ENCODE measurements at places on chromosomes 7 and 10.

DNA sequence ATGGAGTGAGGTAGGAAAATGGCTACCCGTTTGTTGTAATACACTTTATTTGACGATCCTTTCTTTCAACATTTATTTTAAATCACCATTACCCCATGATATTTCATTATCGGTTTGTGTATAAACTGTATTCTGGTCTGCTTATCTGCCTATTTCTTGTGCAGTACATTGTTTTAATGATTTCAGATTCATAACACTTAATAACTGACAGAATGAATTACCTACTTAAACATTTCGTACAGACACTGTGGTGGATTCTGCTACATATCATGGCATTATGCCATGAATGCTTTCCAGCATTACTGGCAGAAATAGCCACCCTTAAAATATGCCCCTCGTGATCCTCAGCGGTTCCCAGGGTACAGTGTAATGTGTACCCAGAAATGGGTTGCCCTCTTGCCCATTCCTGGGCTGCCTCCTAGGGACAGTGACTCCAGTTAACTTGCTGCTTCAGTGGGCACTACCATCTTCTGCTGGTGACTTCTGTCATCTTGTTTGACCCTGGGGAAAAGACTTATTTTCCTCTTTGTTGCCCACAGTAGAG is 74.5 kb downstream of the C1GALT1 start:
- no peak for DNase-seq

DNA sequence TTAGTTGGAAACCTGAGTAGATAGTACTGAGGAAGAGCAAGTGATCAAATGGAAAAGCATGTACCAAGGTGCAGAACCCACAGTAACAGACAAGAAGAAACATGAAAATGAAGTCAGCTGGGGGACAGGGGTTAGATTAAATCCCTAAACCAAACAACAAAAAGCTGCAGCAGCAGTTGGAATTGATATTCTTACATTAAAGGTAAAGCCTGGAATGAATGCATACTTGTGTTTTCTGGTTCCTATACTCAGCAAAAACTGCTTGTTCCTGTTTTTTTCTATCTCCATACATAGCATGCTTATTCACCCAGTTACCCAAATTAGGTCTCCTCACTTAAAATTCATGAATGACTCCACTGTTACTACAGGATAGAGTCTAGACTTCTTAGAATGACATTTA is 92.4 kb downstream of the TPST1 start:
- no peak for DNase-seq

DNA sequence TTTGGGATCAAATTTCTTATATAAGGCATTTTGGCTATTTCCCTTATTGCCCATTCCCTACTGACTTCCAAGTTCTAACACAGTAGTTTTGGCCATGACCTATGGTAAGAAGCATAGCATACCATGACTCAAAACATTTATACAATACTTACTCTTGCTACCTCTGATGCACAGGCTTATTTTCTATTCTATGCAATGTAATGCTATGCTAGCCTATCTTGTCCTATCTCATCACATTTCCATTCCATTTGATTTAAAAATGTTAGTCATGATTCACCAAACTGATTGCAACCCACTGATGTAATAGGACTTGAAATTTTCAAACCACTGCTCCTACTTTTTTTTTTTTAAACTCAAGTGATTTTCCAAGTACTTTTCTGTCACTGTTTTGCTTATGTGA is 658.5 kb downstream of the TYW1 start:
- DNase-seq, result no peak

- no peak for DNase-seq
Measured at GRCh38 chr7:41648501-41648900, 54.4 kb downstream of the INHBA start.

- no peak for DNase-seq
Measured at GRCh38 chr7:142299237-142299781, 41.5 kb upstream of the PRSS58 start.

GRCh38 chr7:45710271-45711160 is 136.3 kb downstream of the ADCY1 start:
- DNase-seq, result no peak

GRCh38 chr10:110649347-110650264 is 5.5 kb downstream of the RBM20 start:
- DNase-seq, result no peak

GRCh38 chr10:63798599-63799498 is 277.6 kb downstream of the REEP3 start:
- DNase-seq, result no peak

- peak; percentile 38 for DNase-seq
Measured at GRCh38 chr10:84352251-84352842, 24.0 kb downstream of the CCSER2 start.

DNA sequence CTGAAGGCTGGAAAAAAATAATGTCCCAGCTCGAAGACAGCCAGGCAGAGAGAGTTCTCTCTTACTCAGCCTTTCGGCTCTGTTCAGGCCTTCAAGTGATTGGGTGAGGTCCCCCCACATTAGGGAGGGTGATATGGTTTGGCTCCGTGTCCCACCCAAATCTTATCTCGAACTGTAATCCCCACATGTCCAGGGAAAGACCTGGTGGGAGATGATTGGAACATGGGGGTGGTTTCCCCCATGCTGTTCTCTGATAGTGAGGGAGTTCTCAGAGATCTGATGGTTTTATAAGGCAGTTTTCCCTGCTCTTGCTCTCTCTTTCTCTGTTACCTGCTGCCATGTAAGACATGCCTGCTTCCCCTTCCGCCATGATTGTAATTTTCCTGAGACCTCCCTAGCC is 36.6 kb upstream of the LEP start:
- no peak for DNase-seq

GRCh38 chr10:113232928-113233511 is 283.0 kb downstream of the TCF7L2 start:
- DNase-seq, result no peak

DNA sequence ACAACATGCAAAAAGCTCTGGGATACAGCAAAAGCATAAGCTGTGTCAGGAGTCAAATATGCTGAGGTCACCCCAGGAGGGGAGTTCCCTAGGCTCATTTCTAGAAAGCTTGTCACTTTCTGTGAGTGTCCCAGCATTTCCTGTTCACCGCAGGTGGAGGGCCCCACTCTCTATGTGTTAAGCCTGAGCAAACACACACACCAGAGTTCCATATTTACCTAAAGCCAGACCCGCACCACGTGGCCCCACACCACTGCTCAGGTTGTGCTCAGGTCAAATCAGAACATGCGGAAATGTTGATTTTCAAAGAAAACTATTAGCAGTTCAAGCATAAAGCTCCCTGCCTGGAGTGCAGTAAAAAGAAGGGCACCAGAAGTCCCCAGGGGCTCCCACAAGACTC is 259.6 kb upstream of the PPP2R2D start:
- no peak for DNase-seq

DNA sequence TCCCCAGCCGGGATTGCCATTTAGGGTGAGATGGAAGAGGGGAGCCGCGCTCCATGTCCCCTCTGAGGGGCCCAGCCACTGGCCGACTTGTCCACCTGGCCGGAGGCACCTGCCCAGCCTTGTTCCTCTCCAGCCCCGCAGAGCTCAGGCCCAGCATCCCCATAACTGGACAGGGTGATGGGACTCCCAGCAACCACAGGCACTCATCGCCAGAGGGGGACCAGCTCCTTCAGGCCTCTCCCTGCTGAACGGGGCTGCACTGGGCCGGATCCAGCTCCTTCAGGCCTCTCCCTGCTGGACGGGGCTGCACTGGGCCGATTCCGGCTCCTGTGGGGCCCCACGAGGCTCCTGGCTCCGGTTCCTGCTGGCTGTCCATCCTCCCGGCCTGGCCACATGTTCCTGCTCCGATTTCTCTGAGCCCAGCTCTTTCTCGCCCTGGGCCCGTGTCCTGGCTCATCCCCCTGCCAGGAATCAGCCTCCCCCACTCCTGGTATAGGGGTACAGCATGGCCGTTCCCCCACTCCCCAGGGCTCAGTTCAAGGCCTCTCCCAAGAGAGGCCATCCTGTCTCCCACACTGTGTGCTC is 56.1 kb upstream of the ADGRA1 start:
- no peak for DNase-seq

GRCh38 chr10:3900391-3900790 is 115.4 kb upstream of the KLF6 start:
- no peak for DNase-seq

DNA sequence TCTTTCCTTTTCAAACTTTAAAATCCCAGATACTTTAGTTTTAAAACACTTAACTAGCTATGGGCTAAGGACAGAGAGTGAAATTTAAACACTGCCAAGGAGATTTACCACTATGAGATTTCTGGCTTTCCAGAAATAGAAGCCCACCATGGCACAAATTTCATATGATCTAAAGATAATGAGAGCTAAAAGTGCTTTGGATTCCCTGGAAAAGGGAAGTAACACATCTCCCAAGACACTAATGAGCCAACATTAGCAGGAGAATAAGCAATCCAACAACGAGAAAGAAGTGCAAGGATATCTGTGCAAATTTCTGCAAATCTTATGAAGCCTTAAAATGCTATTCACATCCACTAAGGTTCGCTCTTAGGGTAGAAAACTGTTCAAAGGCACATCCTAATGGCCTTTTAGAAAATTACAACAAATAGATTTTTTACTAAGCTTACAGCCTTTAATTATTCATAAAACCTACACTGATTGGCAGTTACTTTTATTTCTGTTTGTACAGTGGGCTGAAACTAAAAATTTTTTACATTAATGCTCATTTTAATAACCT is 100.3 kb downstream of the RAPGEF5 start:
- no peak for DNase-seq

- DNase-seq, result no peak
Measured at GRCh38 chr10:117668327-117669008, 125.9 kb downstream of the EMX2 start.

- DNase-seq, result no peak
Measured at GRCh38 chr7:134040988-134041387, 86.2 kb upstream of the LRGUK start.

- no peak for DNase-seq
Measured at GRCh38 chr10:127100983-127101615, 95.3 kb downstream of the INSYN2A start.

DNA sequence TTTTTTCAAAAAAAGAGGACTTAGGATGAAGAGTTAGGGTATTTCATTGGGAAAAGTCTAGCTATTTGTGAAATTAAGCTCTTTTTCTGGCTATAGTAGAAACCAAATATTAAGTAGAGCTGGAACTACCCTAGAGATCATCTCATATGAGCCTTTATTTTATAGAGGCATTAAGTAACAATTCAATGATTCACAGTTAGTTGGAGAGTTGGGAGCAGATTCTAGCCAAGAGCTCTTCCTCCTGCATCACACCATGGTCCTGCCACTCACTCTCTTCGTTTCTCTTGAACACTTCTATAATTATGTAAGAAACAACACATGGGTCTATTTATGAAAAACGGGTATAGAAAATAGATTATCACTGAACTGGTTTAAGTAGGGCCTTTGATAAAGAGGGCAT is 76.1 kb upstream of the ANK3 start:
- DNase-seq, result no peak

- no peak for DNase-seq
Measured at GRCh38 chr7:116955801-116956476, 2.6 kb downstream of the ST7 start.

DNA sequence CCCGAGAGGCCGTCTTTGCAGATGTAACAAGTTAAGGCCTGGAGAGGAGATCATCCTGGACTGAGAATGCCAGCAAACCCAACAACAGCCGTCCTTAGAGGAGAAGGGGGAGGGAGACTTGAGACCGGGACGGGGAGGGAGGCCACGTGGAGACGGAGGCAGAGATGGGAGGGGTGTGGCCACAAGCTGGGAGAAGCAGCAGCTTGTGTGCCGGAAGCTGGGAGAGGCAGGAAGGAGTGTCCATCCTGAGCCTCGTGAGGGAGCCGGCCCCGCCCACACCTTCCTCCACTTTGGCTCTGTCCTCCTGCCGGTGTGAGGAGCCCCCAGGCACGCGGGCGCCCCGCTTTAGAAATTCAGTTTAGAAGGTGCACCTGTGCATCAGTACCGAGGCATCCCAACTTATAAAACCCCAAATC is 95.7 kb downstream of the DNAJB6 start:
- no peak for DNase-seq

GRCh38 chr7:55129541-55130394 is 111.0 kb downstream of the EGFR start:
- no peak for DNase-seq

- no peak for DNase-seq
Measured at GRCh38 chr7:124618871-124619270, 146.7 kb downstream of the GPR37 start.

- DNase-seq, result no peak
Measured at GRCh38 chr7:112779667-112780066, 10.5 kb downstream of the TMEM168 start.

DNA sequence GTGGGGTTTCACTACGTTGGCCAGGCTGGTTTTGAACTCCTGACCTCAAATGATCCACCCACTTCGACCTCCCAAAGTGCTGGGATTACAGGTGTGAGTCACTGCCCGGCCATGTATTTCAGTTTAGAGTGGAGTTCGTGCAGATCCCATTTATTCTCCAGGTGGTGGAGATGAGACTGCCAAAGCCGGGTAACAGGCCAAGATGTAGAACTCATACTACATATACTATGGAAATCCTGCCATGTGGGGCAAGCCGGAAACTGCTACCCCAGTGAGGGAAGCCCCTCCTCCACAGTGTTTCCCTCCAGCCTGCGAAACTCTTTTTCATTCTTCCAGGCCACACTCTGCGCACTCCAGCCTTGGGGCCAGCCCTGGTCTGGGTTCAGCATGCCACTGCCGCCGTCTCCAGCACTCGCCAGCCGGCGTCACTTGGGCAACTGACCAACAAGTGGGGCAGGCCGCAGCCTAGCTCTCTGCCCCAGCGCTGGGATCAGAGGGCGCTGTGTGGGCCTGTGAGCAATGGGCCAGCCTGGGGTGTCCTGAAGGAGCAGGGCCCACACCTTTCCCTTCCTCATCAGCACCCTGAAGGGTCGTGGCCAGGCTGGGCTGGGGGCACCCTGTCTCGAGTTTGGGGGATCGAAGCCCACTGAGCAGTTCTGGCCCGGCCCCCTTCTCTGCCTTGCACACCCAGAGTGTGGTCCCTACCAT is 122.0 kb downstream of the TRRAP start:
- DNase-seq, result no peak

DNA sequence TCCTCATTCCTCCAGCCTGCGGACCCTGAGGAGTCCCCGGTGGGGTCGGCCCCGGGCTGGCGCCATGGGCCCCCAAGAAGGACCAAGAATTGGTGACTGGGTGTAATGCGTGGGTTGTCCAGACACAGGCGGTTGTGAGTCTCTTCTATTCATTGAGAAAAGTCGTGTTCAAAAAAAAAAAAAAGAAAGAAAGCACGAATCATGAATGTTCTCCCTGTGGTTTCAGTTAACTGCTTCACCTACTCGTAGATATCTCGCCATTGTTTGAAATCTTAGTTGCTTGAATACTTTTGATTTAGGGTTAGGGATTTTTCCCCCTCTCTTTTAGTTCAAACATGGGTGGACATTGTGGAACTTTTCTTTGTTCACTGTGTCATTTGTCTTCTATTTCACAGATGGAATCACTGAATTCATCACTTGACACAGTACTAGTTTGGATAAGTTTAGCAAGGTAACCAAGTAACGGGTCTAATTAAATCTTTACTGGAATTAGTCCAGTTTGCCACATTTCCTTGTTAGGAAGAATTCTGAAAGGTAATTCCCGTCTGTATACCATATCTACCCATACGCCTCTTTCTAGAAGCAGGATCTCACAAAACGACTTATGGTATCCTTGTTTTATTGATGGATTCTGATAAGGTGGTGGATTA is 775 bp downstream of the STARD3NL start:
- no peak for DNase-seq
